Stimulated activated CD8-positive, alpha-beta memory T cell treated with anti-CD3 and anti-CD28 coated beads, Interleukin-4, amount 100 ng/mL, for 1 hour (primary cell): ENCODE measurements at places on chromosomes 16 and 17.

DNA sequence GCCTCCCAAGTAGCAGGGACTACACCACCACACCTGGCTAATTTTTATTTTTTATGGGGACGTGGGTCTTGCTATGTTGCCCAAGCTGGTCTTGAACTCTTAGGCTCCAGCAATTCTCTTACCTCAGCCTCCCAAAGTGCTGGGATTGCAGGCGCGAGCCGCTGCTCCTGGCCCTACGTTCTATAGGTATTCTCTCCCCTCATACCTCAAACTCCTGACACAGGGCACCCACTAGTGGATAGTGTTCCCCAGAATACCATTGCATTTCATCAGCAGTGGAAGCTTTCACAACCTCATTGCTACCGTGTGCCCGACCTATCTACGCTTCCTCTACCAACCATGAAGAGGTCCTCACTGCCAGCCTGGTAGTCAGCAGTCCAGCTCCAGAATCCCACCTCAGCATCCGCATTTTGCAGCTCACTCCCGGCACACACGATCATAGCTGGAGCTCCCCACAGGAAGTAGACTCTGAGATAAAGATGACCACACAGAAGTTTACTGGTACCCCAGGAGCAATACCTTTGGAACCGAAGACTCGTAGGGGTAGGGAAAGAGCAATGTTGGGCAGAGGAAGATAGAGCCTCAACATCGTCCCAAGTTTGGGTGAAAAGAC lies 9.3 kb downstream of the CTRB2 start:
- no peak for DNase-seq

- no peak for DNase-seq
Measured at GRCh38 chr16:27813591-27813990, 249.9 kb downstream of the GSG1L start.

GRCh38 chr17:27550291-27550930 lies 80.6 kb upstream of the LGALS9 start:
- DNase-seq: no peak

GRCh38 chr17:9784544-9784943 lies 6.8 kb downstream of the DHRS7C start:
- DNase-seq: no peak
